ENCODE measurements at places on chromosomes 3 and 15. TPM values are rescaled to one million over a fixed set of nuclear protein-coding genes. Genes with fewer than 3 reads are reported as not detected.

LRRC2 gene
- not detected for total RNA-seq

LSG1 gene
- 86.3 TPM for total RNA-seq

EPHA3 gene
- total RNA-seq, result 28.8 TPM

ARGFX gene
- total RNA-seq, result not detected

KIF15 gene
- 17.0 TPM for total RNA-seq

NRG4 gene
- 0.71 TPM for total RNA-seq

SMCO1 gene
- total RNA-seq, result not detected

COL8A1 gene
- total RNA-seq, result 0.71 TPM

DNA sequence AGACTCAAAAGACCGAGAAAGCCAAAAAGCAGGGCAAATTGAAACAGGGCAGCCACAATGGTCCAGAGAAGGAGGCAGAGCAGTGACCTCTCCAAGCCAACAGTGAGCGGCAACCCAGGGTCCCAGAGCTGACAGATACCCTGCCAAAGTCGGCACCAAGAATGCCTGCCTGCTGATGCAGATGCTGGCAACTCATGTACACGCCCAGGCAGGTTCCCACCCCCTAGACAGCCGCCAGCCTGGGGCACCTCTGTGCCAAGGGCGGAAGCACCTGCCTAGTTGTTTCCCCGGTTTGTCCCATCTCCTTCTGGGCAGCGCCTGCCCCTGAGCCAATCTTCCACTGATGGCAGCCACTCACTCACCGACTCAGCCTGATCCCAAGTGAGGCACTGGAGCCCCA lies 22.1 kb downstream of the KLHL25 start:
- DNase-seq, result no peak

DNA sequence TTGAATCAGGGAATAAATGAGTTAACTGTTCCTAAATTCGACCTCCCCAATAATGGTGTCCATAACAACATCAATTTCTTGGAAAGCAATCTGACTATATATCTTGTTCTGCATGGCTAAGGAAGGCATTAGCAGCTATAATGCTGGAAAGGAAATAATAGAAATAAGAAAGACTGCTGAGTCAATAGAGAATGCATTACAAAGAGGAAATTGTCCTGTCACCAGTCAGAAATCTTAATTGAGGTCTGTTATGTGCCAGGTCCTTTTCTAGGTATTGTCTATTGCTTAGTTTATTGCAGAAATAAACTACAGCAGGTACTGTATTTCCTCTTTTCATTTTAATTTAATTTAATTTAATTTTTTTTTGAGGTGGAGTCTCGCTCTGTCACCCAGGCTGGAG lies 5.9 kb upstream of the PPP1R2 start:
- DNase-seq, result no peak

DNA sequence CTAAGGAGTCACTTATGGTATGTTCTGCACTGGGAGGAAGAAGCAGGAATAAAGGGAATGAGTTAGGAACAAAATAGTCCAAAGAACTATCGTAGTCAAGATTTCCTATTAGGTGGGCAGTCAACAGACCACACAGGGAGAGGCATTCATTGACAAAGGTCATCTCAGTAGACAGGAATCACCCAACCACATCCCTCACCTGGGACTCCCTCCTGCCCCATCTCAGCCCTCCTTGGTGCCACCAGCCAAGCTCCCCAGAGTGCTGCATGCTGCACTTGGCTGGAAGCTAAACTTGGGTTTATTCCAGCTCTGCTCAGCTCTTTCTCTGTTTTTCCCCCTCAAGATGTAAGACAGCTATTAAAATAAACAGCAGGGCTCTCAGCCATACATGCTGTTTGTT lies 72.3 kb upstream of the CTNNB1 start:
- DNase-seq, result no peak

- no peak for DNase-seq
Measured at GRCh38 chr3:19994796-19995195, 17.3 kb downstream of the PP2D1 start.

DNA sequence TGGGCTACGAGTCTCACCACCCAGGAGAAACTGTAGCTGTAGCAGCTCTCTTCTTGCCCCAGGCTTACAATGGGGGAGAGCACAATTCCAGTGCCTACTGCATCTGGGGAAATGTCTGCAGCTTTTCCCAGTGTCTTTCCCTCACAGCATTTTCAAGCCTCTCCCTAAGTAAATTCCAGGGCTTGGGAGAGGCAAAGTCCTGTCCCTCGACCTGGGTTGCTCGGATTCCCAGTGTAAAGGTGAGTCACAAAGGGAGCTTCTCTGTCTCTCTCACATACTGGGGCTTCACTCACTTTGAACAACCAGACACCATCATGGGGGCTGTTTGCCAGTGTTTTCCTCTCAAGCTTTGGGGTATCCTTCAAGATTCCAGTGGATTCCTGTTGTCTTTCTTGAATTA lies 689.4 kb upstream of the NAALADL2 start:
- DNase-seq, result no peak

DNA sequence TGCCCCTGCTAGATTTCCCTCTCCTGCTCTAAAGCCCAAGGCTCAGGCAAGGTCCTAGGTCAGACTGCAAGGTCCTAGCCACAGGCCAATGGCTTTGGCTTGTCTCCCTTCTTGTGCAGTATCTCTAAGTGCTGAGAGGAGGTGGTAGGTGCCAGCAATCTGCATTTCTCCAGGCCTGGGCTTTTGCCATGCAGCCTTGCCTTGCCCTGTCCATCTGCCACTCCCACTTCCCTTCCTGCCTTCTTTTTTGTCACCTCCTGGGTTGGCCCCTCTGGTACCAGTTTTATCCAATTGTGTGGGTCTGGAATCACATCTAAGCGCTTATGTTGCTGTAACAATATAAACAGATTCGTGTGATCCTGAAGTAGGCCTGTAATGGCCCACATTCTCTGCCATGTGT lies 109.9 kb downstream of the MYRIP start:
- no peak for DNase-seq

- no peak for DNase-seq
Measured at GRCh38 chr15:84778194-84778593, 29.8 kb downstream of the ZNF592 start.

DNA sequence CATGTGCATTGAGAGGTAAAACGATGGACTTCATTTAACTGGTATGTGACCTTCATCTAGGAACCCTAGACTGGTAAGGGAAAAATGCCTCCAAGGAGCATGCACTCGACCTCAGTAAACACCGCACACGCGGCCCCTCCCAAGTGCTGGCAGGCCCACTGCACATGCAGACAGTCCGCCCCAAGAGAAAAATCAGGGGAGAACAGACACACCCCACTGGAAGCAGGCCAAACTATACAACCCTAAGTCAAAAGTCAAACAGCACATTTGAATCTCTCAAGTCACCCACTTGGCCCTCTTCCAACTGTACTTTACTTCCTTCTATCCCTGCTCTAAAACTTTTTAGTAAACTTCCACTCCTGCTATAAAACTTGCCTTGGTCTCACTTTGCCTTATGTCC lies 250.1 kb upstream of the HES1 start:
- peak; percentile 76 for DNase-seq

- no peak for DNase-seq
Measured at GRCh38 chr3:182585532-182586150, 207.7 kb upstream of the ATP11B start.

DNA sequence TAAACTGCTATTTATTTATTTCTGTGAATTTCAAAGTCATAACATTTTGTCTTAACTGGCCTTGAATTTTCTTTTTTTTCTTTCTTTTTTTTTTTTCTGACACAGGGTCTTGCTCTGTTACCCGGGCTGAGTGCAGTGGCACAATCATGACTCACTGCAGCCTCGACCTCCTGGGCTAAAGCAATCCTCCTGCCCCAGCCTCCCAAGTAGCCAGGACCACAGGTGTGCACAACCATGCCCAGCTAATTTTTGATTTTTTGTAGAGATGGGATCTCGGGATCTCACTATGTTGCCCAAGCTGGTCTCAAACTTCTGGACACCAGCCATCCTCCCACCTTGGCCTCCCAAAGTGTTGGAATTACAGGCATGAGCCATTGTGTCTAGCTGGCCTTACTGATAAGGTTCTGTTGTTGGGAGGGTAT lies 77.4 kb upstream of the TNFSF10 start:
- no peak for DNase-seq

GRCh38 chr3:154818676-154819255 lies 261.4 kb upstream of the MME start:
- no peak for DNase-seq

DNA sequence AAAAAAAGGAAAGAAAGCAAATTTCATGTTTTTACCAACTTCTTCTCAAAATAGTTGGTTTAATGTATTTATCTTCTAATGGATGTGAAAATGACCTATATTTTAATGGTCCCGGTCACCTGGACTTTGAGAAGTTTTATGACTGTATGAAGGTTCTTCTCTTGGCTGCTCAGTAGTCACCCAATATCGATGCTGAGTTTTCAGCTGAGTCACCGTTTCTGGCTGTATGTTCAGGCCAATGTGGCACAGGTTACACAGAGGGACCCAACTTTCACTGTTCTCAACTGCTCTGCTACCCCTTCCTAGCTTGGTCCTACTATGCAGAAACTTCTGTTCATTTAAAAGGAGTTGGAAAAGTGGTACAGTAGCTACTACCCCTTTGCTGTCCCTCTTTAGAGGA lies 25.8 kb downstream of the VGLL3 start:
- no peak for DNase-seq

- DNase-seq, result no peak
Measured at GRCh38 chr3:4643904-4644547, 150.9 kb downstream of the ITPR1 start.

- DNase-seq, result peak; percentile 53
Measured at GRCh38 chr15:85793641-85794597, 806 bp downstream of the KLHL25 start.

GRCh38 chr15:71110405-71111180 lies 4.7 kb upstream of the THSD4 start:
- DNase-seq, result no peak

GRCh38 chr3:57143886-57144459 lies 21.2 kb downstream of the IL17RD start:
- no peak for DNase-seq

DNA sequence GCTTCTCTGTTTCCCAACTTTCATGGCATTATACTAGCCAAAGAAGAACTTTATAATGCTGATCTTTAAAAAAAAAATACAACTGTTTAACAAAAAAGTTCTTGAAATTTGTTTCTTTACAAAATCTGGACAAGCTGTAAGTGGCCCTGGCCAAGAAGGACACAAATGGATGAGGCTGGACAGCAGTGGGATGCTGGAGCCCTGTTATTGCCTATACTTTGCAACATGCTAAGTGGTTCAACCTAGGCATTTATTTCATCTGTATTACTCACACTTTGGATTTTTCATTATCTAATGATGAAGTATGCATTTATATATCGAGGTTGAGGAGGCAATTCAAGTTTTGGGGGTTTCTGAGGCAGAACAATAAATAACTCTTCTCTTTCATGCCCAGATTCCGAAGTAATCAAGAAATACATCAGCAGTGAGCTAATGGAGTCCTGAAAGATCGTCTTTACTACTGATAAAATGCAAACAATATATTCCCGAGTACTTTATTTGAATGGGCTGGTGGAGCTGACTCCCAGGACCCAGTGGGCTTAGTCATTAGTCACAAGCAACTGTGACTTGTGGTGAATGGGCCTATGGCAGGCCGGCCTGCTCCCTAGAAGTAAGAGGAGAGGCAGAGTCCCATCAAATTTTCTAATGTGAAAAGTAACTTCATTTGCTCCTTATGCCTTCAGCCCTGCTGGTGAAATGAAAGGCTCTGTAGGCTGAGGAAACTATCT lies 177.3 kb upstream of the DPH6 start:
- DNase-seq, result no peak

DNA sequence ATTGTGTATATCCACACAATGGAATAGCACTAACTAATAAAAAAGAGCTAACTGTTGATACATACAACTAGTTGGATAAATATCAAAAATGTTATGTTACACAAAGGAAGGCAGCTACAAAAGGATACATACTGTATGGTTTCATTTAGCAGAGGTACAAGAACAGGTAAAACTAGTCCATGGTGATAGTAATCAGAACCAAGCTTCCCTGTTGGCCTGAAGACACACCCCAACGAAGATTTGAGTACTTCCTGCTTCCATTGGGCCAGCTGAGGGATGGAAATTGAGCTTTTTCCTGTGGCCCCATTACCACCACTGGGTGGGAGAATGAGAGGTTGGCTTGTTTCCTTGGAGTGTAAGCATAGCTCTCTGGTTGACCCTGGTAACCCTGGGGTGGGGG lies 117.3 kb upstream of the CADPS start:
- DNase-seq, result no peak

GRCh38 chr15:87619161-87619960 lies 637.2 kb downstream of the NTRK3 start:
- DNase-seq, result no peak

DNA sequence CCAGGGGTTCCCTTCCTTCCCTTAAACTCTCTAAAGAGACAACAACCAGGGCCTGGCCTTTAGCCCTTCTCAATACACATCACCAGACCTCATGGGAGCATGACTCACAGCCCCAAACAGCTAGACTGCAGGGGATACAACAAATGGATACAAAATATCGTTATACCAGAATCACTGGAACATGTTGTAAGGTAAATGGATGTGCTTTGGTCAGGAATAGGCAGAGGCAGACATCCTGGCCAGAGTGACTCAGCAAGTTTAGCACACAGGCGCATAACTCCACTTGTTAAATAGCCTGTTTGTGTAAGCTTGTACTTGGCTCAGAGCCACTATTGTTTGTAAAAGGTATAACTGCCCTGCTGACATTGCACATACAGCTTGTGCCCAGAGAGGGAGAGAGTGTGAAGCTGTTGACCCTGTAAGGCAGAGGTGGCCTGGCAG lies 18.3 kb downstream of the TMED3 start:
- no peak for DNase-seq

DNA sequence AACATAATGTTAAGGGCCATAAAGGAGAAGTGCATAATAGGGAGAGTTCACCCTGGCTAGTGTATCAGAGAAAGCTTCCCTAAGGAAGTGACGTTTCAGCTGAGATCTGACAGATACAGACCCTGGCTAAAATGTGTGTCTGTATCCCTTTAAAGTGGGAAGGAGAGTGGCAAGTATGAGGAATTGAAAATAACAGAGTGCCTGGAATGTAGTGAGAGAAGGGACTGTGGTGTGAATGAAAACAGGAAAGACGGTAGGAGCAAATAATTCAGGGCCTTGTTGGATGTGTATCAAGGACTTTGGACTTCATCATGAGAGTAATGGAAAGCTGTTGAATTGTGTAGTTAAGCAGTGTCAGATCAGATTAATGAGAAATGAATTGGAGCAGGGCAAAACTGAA lies 30.5 kb downstream of the NEO1 start:
- DNase-seq, result no peak

- DNase-seq, result no peak
Measured at GRCh38 chr3:190902292-190902691, 39.8 kb upstream of the GMNC start.

DNA sequence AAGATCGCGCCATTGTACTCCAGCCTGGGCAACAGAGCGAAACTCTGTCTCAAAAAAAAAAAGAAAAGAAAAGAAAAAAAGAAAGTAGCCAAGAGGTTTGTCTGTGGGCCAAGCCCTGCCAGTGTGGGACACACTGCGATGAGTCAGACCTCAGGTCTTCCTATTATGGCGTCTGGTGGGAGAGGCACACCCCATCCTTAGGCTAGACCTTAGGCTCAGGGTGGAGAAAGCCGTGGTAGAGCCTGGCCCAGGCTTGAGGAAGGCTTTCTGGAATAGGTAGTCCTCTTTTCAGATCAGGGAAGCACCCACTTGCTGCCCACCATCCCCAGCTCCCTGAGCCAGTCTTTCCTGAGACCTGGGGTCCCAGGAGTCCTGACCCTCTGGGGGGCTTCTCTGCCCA lies 6.0 kb downstream of the HEMK1 start:
- no peak for DNase-seq

All from Calu3 (cell line).